Psoas muscle (tissue), 8 donors: ENCODE measurements at places on chromosomes 11 and 22. TPM values are rescaled to one million over a fixed set of nuclear protein-coding genes. Genes with fewer than 3 reads are reported as not detected.

- no peak for DNase-seq
- H3K27ac ChIP-seq, result no peak overlapping the region
- H3K4me3 ChIP-seq, result peak overlapping the region; percentile 55
- H3K27me3 ChIP-seq, result peaks cover 8% of the 10 kb centered on the region
- H3K4me1 ChIP-seq, result peaks cover 4% of the 10 kb centered on the region
Measured at GRCh38 chr11:27718346-27718862, 18.1 kb upstream of the BDNF start.

DNA sequence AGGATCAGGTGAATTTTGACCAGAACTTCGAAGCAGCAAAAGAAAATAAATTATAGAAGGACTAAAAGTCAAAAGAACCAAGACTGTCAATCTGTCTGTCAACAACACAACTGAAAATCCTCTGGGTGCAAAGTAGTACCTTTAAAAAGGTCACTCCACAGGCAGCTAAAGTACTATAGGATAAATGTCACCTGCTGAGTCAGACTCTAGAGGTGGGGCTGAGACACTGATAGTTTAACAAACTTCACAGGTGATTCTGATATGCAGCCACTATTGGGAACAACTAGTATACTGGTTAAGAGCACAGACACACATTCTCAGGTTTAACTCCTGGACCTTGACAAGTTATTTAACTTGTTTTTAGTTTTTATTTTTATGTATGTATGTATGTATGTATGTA lies 107.3 kb downstream of the FCHSD2 start:
- no peaks in the 10 kb centered on the region for H3K36me3 ChIP-seq
- no peaks in the 10 kb centered on the region for H3K27me3 ChIP-seq
- no peak overlapping the region for H3K4me3 ChIP-seq
- no peaks in the 10 kb centered on the region for H3K4me1 ChIP-seq

- H3K4me1 ChIP-seq, result no peaks in the 10 kb centered on the region
- no peak overlapping the region for H3K27ac ChIP-seq
- peaks cover 24% of the 10 kb centered on the region for H3K27me3 ChIP-seq
- no peak overlapping the region for H3K4me3 ChIP-seq
- DNase-seq, result no peak
- no peaks in the 10 kb centered on the region for H3K36me3 ChIP-seq
Measured at GRCh38 chr11:61609000-61609979, 28.4 kb upstream of the SYT7 start.

GRCh38 chr11:114586797-114587196 lies 8.8 kb downstream of the NXPE4 start:
- no peaks in the 10 kb centered on the region for H3K27me3 ChIP-seq
- no peaks in the 10 kb centered on the region for H3K36me3 ChIP-seq
- H3K4me1 ChIP-seq, result no peaks in the 10 kb centered on the region
- DNase-seq, result no peak
- no peak overlapping the region for H3K27ac ChIP-seq

- H3K4me1 ChIP-seq, result no peaks in the 10 kb centered on the region
- no peak overlapping the region for H3K27ac ChIP-seq
- no peak overlapping the region for H3K4me3 ChIP-seq
- H3K27me3 ChIP-seq, result no peaks in the 10 kb centered on the region
- no peaks in the 10 kb centered on the region for H3K36me3 ChIP-seq
Measured at GRCh38 chr11:118068206-118068944, 8.5 kb upstream of the TMPRSS4 start.

CASP1 gene
- total RNA-seq, result 1.6 TPM

GRCh38 chr11:109870297-109870696 lies 222.9 kb upstream of the ZC3H12C start:
- H3K27me3 ChIP-seq, result no peaks in the 10 kb centered on the region
- H3K4me3 ChIP-seq, result no peak overlapping the region
- no peaks in the 10 kb centered on the region for H3K36me3 ChIP-seq
- no peak for DNase-seq

- H3K27ac ChIP-seq, result peak overlapping the region; percentile 56
- peak; percentile 53 for DNase-seq
- H3K4me3 ChIP-seq, result no peak overlapping the region
- peaks cover 22% of the 10 kb centered on the region for H3K4me1 ChIP-seq
Measured at GRCh38 chr11:10322830-10323792, 18.2 kb downstream of the ADM start.

USP2 gene
- 75.8 TPM for total RNA-seq

TSPAN32 gene
- not detected for total RNA-seq

LAYN gene
- 8.0 TPM for total RNA-seq

GRCh38 chr11:101096036-101096704 lies 33.4 kb downstream of the PGR start:
- no peak for DNase-seq
- no peaks in the 10 kb centered on the region for H3K36me3 ChIP-seq
- no peak overlapping the region for H3K4me3 ChIP-seq
- no peaks in the 10 kb centered on the region for H3K27me3 ChIP-seq
- H3K27ac ChIP-seq, result no peak overlapping the region

- H3K27me3 ChIP-seq, result no peaks in the 10 kb centered on the region
- H3K36me3 ChIP-seq, result no peaks in the 10 kb centered on the region
- H3K4me3 ChIP-seq, result no peak overlapping the region
- DNase-seq, result no peak
- H3K4me1 ChIP-seq, result no peaks in the 10 kb centered on the region
Measured at GRCh38 chr11:132892876-132893275, 639.4 kb downstream of the OPCML start.

DNA sequence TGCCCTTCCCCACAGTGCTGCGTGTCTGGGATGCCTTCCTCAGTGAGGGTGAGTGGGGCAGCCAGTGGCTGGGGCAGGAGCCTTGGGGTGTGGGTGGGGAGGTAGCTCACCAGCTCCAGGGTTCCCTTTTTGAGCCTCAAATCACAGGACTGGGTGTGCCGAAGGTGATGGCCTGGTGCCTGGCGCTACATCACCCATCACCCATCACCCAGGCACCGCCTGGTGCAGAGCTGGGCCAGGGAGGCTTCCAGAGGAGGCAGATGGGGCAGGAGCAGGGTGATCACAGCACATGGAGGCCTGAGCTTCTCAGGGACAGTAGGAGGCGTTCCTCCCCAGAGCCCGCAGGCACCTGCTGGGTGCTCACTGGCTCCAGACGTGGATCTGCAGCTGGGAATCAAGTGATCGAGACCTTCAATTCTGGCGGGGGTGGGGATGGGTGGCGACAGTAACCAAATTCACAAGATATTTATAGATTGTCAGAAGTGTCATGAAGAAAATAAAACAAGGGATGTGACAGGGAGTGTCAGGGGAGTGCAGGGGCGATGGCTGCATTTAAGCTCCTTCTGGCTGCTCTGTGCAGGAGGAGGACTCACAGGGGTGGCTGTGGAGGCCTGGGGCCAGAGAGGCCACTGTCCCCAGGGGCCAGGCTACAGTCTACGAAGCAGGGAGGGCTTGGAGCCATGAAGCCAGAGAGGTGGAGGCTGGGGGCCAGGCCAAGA lies 3.2 kb downstream of the TBC1D10C start:
- H3K27ac ChIP-seq, result no peak overlapping the region
- peaks cover 2% of the 10 kb centered on the region for H3K4me1 ChIP-seq
- no peaks in the 10 kb centered on the region for H3K36me3 ChIP-seq
- H3K4me3 ChIP-seq, result no peak overlapping the region
- DNase-seq, result no peak
- no peaks in the 10 kb centered on the region for H3K27me3 ChIP-seq

DNA sequence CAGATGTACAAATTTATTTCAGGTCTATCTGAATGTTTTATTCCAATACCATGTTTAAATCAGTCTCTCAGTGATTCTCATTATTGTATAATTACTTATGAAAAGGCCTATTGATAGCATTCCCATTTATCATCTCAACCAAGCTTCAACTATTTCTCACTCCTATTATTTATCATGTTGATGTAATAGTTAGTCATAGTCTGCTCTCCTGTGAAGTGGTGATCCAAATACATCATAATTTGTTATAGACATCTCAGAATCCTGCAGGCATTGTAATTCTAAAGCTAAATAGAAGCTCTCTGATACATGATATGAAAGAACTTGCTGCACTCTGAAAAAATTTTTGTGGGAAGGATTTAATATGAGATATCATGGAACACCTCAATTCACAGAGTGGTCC lies 21.8 kb upstream of the OR8G1 start:
- H3K4me1 ChIP-seq, result no peaks in the 10 kb centered on the region
- H3K4me3 ChIP-seq, result no peak overlapping the region
- no peak for DNase-seq
- H3K27ac ChIP-seq, result no peak overlapping the region
- H3K27me3 ChIP-seq, result no peaks in the 10 kb centered on the region

DNA sequence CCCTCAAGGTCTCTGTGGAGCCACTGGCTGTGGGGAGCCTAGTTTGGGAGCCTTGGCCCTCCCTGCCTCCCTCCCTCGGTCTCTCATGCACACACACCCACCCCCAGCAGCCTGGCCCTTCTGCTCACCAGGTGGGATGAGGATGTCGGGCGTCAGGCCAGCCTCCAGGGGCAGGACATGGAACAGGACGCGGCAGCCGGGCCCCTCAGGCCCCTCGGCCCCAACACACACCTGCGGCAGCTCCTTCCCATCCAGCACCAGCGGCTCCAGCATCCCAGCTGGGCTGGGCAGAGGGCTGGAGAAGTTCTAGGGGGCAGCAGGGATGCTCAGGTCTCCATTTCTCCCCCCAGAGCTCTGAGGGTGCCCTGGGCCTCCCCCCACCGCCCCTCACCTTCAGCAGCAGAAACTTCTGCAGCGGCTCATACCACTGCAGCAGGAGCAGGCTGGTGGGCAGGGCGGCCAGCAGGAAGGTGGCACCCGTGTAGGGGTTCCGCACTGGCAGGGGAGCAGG lies 11.2 kb downstream of the MAP4K2 start:
- no peaks in the 10 kb centered on the region for H3K27me3 ChIP-seq
- no peak overlapping the region for H3K4me3 ChIP-seq
- no peak overlapping the region for H3K27ac ChIP-seq
- H3K36me3 ChIP-seq, result no peaks in the 10 kb centered on the region

DNA sequence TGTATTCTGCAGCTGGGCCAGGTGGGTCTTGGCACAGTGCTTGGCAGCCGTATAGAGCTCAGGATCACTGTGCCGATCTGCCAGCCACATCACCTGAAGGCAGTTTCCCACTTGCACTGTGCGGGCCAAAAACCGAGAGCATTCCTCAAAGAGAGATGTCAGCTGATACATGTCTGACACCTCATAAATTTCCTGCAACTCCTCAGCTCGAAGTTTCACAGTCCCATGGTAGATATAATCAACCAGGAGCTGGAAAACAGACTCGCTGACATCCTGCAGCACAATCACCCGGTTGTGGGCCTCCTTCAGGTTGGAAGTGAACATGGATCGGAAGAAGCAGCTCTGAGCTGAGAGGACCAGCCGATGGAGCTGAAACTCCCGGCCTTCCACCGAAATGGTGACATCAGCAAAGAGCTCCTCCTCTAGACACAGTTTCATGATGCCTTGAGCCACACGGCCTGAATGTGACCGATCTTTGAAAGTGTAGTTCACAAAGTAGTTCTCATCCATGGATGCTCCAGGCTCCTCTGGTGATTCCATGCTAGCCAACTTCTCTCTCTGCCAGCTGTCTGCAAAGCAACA lies 1.2 kb downstream of the KBTBD4 start:
- no peaks in the 10 kb centered on the region for H3K27me3 ChIP-seq
- no peak for DNase-seq
- no peak overlapping the region for H3K27ac ChIP-seq
- H3K36me3 ChIP-seq, result peaks cover 78% of the 10 kb centered on the region
- peaks cover 39% of the 10 kb centered on the region for H3K4me1 ChIP-seq

DNA sequence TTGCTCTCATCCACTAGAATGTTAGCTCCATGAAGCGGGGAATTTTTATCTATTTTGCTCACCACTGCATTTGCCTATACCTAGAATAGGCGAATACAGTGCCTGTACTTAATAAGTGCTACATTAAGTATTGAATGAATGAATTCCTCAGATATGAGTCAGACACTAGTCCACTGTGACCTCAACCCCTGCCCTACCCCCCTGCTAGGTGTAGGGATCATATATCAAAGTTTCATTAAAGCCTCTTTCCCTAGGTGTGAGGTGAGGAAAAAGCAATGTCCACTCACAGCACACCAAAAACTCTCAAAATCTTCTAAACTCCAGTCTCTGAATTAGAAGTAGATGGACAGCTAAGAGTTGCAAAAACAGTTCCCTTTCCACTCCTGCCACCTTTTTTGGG lies 9.8 kb upstream of the PSMA1 start:
- H3K27ac ChIP-seq, result no peak overlapping the region
- H3K27me3 ChIP-seq, result no peaks in the 10 kb centered on the region
- H3K36me3 ChIP-seq, result no peaks in the 10 kb centered on the region
- H3K4me3 ChIP-seq, result no peak overlapping the region

CBLIF gene
- not detected for total RNA-seq

GRCh38 chr11:980438-981357 lies 55.0 kb downstream of the AP2A2 start:
- H3K27me3 ChIP-seq, result no peaks in the 10 kb centered on the region
- H3K27ac ChIP-seq, result peak overlapping the region; percentile 85
- no peak for DNase-seq
- peaks cover 45% of the 10 kb centered on the region for H3K4me1 ChIP-seq

FOLH1 gene
- 0.67 TPM for total RNA-seq

- no peak overlapping the region for H3K27ac ChIP-seq
- H3K36me3 ChIP-seq, result no peaks in the 10 kb centered on the region
- H3K4me1 ChIP-seq, result no peaks in the 10 kb centered on the region
- no peak overlapping the region for H3K4me3 ChIP-seq
Measured at GRCh38 chr22:42432818-42433217, 615 bp upstream of the NFAM1 start.

- peaks cover 30% of the 10 kb centered on the region for H3K4me1 ChIP-seq
- H3K36me3 ChIP-seq, result no peaks in the 10 kb centered on the region
- H3K27me3 ChIP-seq, result no peaks in the 10 kb centered on the region
- H3K4me3 ChIP-seq, result peak overlapping the region; percentile 95
Measured at GRCh38 chr22:27802346-27803073, 954 bp upstream of the MN1 start.

DNA sequence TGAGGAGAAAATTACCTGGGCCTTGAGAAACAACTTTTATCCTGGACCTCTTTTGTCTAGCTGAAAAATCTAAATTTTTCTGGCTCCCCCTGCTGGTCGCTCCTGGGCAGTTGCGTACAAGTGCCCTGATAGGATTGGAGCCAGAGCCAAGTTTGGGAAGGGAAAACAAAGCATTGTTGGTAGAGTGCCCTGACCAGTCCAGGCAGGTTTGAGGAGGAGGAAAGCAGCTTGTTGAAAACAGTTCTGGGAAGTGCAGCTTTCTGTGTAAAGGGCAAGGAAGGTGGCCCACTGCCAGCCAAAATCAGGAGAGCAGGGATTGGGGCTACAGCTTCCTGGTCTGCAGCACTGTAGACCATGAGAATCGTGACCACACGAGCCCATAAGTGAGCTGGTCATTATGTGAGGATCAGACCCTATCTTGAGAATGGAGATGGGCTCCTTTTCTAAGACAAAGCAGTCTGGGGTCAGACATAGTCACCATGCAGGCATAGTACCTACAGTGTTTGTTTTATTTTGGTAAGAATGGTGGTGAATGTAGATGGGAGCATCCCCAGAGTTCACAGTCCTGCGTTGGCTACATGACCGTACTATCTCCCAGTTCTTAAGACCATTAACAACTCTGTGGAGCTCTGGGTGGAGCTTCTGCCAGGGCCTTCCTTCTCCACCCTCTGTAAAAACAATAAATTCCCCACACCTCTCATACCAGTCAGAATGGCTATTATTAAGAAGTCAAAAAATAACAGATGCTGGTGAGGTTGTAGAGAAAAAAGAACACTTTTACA lies 21.3 kb upstream of the PIK3IP1 start:
- H3K4me1 ChIP-seq, result no peaks in the 10 kb centered on the region
- H3K27me3 ChIP-seq, result no peaks in the 10 kb centered on the region
- DNase-seq, result peak; percentile 61
- H3K36me3 ChIP-seq, result no peaks in the 10 kb centered on the region
- H3K27ac ChIP-seq, result peak overlapping the region; percentile 53

PHLDA2 gene
- total RNA-seq, result 0.57 TPM
